ENCODE measurements at places on chromosomes 6 and 20. TPM values are rescaled to one million over a fixed set of nuclear protein-coding genes. Genes with fewer than 3 reads are reported as not detected.

Gene THBD
- total RNA-seq = 0.07 TPM

DNA sequence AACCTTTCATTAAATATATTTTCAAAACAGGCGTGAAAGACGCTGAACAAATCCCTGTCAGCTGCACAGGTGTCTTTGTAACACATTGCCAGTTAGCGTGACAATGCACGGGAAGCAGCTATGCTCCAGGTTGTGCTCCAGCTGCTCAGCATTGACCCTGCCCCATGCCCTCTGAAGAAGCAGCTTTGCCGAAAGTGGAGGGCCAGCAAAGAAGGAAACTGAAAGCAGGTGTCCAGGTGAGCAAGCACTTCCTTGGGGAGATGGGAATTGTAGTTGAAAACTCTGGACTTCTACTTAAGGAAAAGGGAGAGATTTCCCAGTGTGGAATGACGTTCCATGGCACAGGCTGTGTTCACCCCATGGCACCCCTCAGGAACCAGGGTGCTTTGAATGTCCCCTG, 125.7 kb downstream of the TTLL2 start:
- DNase-seq = no peak

DNA sequence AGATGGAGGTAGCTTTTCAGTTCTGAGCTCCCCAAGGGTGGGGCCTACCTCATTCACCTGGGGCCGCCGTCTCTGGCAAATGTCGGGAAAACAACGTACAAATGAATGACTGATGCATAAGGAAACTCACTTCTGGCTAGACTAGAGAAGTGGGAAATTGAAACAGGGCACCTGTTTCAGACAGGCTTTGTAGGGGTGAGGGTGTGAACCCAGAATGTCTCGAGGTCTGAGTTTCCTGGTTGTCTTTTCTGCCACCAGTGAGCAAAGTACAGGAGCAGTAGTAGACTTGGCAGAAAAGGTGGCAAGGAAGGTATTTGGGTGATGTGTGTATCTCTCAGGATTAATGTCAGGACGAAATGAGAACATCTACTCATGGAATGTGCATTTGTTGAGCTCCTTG, 308.5 kb downstream of the CLIC5 start:
- DNase-seq = no peak

- DNase-seq = no peak
These were observed 393.1 kb downstream of the ZFAND3 start for GRCh38 chr6:38212579-38212978.

DNA sequence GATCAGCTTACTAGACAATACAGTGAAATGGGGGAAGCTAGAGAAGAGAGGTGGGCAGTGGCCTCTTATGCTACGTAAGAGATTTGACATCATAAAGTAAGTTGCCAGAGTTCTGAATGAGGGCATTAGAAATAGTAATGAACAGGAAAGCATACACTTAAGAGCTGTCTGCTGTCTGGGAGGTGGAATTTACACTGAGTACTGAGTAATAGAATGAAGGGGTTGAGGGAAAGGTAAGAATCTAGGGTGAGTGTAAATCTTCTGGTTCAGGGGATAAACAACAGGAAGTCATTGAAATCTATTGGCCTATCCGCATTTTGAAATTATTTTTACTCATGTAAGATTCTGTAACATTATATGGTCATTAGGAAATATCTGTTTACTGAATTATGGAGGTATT, 35.8 kb downstream of the HLA-DMB start:
- DNase-seq = no peak

DNA sequence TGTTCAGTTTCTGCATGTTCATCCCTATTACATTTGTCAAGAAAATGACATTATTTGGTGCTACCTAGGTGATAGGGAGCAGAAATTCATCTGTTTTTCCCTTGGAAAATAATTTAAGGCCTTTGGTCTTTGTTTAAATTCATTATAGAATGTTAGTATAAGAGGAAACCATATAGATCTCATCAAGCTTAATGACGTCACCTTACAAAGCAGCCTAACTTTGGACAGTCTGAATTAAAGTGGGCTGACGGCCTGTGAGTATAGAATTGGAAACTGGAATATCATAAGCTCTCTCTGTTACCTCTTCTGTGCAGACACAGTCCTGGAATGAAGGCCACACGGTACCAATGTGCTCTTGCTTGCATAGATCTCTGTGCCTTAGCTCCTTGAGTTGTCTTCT, 108.1 kb downstream of the TBC1D7 start:
- no peak for DNase-seq

Data from HFFc6 (cell line).